ENCODE measurements at places on chromosomes 3 and 15. TPM values are rescaled to one million over a fixed set of nuclear protein-coding genes. Genes with fewer than 3 reads are reported as not detected.

DNA sequence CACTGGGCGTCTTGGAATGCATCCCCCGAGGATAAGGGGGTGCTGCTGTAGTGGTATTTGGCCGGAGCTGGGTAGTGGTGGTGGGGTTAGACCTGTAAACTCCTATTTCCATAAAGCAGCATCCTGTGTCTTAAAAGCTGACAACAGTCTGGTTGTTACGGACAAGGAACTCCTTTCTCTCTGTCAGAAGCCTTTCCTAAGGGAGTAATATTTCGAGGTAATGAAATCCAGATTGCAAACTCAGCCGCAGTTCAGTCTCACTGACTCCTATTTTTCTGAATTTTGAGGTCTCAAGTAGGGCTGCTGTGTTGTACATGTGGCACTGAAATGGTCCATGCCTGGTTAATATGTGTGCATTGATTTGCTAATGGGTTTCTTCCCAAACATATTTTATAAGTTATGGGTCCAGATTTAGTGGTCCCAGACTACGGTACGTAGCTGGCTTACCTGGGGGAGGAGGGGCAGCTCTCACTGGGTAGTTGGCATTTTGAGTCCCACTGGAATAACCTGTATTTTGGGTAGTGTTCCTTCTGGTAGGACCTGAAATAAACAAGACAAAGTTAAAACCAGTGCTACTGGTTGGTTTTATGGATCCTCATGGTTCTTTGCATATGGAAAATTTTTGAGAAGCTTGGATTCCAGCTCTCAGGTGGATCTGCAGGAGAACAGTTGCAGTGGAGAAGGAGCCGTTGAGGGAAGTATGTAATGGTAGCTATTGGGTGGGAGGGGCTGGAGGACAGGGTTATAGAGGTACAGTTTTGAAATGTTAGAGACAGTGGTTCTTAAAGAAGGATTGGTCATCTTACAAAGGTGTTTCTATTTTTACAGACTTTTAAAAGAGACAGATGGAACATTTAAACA, 48.6 kb upstream of the LDHAL6B start:
- DNase-seq: no peak

- DNase-seq: peak; percentile 92
Measured at GRCh38 chr15:74937590-74938371, at the start of gene COX5A. COX5A (minus strand) TSS chr15:74938073; CDS start chr15:74938014, 59 bp downstream.

- DNase-seq: no peak
Measured at GRCh38 chr3:159916052-159916451, 72.6 kb upstream of the IL12A start.

DNA sequence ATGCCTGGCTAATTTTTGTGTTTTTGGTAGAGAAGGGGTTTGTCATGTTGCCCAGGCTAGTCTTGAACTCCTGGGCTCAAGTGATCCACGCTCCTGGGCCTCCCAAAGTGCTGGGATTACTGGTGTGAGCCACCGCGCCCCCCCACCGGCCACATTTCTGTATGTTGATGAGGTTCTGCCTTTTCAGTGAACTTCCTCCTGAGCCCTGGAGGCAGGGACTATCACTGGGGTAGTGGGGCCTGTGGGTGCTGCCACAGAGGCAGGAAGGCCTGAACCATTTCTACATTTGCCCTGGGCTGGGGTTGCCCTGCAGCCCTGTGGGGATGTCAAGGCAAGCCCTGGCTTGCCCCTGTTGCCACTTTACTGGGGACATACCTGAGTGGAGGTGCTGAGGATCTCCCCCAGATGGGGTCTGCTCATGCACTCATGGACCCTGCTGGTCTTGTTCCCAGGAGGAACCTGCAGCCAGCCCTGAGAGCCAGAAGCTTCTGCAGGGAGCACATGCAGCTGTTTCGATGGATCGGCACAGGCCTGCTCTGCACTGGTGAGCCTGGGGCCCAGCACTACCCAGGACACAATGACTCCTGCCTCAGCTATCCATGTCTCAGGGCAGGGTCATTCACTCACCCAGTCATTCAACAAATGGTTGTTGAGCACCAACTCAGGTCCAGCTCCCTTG, 5.7 kb downstream of the SLC28A1 start:
- no peak for DNase-seq

DNA sequence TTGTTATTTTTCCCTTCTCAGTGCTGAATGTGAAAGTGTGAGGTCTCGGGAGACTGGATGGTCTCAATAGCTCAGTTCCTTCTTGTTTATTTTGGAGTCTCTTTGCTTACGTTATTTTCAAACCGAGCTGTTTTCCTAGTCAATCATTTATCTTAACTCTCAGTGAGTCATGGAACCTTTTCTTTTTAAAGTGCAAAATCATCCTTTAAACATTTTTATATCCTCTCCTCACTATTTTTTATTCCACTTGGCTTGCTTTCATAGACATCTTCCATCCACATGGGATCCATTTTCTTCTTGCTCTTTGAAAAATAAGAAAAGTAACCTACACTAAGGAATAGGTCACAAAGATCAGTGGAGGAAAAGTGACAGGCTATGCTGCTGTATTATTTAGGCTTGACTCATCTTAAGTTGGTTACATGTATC, 497.8 kb downstream of the NAALADL2 start:
- DNase-seq: no peak

DNA sequence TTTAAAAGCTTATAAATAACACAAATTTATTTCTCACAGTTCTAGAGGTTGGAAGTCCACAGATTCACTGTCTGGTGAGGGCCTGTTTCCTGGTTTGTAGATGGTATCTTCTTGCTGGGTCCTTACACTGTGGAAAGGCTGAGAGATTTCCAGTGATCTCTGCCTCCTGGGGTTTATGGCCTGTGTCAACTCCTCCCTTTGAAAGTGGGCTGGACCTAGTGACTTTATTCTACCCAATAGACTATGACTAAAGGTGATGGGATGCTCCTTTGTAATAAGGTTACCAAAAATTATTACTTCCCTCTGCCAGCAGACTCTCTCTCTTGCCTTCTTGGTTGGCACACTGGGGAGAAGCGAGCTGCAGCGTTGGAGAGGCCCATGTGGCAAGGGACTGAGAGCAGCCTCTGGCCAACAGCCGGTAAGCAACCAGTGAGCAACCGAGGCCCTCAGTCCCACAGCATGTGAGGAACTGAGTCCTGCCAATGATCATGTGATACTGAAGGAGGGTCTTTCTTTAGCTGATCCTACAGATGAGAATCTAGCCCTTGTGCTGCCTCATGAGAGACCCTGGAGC, 14.0 kb upstream of the COPG1 start:
- DNase-seq: no peak

CLDN11 gene
- total RNA-seq: not detected

PLIN1 gene
- total RNA-seq: 0.43 TPM

GHSR gene
- total RNA-seq: not detected

GATA2 gene
- 1.4 TPM for total RNA-seq
